ENCODE measurements at places on chromosomes 11 and 22.

DNA sequence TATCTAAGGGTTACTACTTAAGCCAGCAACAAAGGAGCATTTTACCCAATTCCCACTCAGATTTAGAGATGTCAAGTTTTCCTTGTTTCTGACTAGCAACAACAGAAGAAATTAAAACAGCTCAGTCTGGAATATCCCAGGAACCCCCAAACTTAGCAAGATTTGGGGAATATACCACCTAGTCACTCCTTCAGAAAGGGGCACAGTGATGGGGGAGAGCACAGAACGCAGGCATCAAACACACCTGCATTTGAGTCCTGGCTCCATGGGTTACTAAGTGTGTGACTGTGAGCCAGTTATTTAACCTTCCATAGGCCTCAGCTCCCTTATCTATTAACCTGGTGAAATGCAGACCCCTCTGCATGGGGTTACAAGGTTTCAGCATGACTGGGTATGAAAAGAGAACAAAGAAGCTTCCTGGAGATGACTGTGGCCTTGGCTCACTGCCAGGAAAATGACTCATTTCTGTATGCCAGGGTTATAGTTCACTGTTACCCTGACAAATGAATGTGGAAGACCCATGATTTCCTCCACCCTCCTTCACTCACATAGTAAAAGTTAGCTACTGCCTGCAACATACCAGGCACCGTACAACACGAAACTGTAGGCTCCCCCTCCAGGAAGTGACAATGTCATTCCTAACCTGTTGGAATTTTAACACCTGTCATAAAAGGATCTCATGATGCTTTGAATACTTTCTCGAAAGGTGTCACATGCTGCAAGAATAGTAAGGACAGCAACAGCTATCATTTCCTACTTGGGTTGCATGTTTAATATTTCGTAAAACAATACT lies 79.6 kb downstream of the ME3 start:
- DNase-seq = peak; percentile 95

GRCh38 chr22:32951076-32951806 lies 106.9 kb downstream of the SYN3 start:
- DNase-seq = peak; percentile 30

DNA sequence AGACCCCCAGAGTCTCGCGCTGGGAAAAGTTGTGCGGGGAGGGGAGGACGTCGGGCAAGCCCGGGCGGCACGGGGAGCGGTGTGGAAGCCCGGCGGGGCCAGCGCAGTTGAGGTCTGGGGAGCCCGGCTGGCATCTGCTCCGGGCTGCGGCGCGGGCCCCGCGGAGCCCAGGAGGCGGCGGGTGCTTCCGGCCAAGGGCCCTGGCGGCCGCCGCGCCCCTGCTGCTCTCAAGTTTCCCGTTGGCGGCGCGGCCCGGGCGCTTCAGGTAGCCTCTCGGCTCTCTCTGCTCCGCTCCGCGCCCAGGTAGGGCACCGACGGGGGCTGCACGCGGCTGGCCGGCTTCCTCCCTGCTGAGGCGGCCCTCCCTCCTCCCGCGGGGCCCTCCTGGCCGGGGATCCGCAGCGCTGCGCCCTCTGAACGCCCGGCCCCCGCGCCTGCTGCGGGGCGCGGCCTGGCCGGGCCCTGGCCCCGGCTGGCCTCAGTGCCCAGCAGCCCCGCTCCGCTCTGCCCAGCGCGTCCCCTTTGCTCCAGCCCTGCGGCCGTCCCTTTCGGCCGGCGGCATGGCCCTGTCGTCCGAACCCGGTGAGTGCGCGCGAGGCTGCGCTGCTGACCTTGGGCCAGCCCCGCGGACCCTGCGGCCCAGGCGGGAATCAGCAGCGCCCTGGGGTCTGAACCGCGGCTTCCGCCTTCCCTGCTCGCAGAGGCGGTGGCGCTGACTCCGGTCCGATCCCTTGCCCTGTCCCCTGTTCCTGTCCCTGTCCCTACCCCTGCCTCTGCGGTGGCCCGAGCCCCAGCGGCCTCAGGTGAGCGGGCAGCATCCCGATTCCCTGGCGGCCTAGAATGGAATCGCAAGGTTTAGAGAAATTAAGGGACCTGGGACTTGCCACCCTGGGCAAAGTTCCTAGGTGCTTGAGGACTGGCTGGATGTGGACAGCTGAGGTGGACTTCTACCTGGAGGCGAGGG lies 4.3 kb upstream of the AMPD3 start:
- DNase-seq = peak; percentile 90

GRCh38 chr11:34512840-34513681 lies 533 bp downstream of the ELF5 start:
- peak; percentile 83 for DNase-seq

GRCh38 chr11:63917692-63918506 lies 935 bp upstream of the RCOR2 start:
- peak; percentile 97 for DNase-seq

DNA sequence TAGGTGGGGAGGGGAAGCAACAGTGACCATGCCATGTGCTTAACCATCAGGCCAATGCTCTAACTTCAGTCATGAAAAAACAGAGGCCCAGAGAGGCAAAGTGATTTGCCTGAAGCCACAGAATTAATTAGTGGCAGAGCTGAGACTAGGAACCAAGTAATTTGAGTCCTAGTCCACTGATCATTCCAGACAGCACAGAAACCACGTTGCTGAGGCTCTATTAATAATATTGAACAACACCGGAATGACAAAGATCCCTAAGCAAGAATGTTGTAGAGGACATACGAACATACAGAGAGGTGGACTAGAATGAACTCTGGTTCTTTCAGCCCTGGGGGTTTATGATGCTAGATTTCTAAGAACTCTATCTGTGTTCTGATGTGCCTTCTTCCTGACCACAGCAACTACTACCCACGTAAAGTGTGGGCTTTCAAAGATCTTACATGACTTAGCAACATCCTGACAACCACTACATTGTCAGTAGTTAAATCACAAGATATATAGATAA lies 92.3 kb downstream of the GAB2 start:
- DNase-seq = no peak

- DNase-seq = no peak
Measured at GRCh38 chr22:26907366-26907765, 250.0 kb downstream of the MIAT start.

- no peak for DNase-seq
Measured at GRCh38 chr22:26573026-26573662, 16.8 kb downstream of the TPST2 start.

DNA sequence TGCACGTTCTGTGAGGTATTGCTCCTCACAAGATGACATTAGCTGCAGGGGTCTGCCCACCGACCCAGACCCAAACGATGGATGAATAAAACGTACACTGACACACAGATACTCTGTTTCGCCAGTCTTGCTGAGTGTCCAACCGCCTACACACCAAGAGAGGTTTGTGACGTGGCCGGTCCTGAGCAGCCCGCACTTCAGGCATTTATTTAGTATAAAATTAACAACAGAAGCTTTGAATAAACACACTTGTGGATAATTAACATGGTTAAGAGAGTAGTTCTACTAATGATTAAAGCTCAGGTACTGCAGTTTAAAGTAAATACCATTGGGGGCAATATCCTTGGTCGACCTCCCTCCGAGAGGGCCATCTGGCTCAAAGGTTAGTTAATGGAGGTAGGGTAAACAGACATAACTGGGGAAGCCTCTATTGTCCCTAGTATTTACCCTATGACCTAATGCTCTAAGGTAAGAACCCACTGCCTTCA lies 75.7 kb downstream of the CCDC83 start:
- no peak for DNase-seq

GRCh38 chr11:45886816-45887520 lies 1.5 kb downstream of the MAPK8IP1 start:
- DNase-seq = no peak

All from mesendoderm (in vitro differentiated cells).